ENCODE measurements at places on chromosomes 7 and 10.
A peak's percentile ranks its signal among the peaks of the same experiment; 100 is the strongest.

GRCh38 chr7:21338728-21339164 lies 89.1 kb upstream of the SP4 start:
- DNase-seq = peak; percentile 44

GRCh38 chr7:157832006-157832405 lies 495.2 kb downstream of the DNAJB6 start:
- DNase-seq = no peak

DNA sequence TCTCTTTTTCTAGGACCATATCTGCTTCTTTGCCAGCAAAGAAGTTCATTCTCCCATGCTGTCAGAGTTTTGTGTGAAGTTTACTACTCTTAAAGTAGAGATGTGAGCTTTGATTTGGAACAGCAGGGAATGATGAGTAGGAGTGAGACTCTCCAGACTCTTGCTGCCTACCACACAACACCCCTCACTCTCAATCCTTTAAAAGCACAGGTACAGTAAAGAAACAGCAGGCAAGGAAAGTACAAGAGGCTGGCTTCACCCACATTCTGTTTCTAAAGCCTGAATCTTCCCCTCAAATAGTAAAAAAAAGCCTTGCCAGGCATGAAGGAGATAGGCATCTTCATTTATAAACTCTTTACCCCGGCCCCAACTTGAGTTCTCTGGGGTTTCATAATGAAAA lies 97.3 kb downstream of the ARMH3 start:
- no peak for DNase-seq

GRCh38 chr10:99854860-99855259 lies 72.4 kb downstream of the ABCC2 start:
- DNase-seq = no peak

- DNase-seq = no peak
These were observed 19.1 kb upstream of the ERVW-1 start for GRCh38 chr7:92496876-92497275.

GRCh38 chr7:116229366-116229765 lies 19.0 kb downstream of the TES start:
- no peak for DNase-seq

GRCh38 chr7:80333040-80333439 lies 178.8 kb downstream of the GNAT3 start:
- no peak for DNase-seq

DNA sequence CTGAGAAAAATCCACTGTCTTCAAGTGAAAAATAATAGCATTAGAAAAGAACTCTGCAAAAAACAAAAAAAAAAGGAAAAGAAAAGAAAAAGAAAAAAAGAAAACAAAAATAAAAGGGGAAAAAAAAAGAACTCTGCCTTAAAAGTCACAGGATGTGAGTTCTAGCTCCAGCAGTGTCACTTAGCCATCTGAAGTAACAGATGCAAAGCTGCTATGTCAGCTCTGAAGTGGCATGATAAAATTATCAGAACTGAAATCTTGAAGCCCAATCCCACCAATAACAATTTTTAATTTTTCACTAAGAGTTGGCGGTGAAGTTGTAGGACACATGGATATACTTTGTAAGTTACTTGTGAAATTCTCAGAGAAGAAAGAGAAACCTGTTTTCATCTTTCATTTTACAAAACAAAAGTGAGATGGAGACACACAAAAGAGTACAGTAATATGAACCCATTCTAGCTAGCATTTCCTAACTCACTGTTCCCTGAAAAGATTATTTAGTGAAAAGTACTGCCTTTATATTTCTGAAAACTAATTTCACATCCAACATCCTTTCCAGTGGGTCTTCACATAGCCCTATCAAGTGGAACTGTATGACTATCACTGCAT lies 103.5 kb downstream of the ELAPOR2 start:
- DNase-seq = no peak

DNA sequence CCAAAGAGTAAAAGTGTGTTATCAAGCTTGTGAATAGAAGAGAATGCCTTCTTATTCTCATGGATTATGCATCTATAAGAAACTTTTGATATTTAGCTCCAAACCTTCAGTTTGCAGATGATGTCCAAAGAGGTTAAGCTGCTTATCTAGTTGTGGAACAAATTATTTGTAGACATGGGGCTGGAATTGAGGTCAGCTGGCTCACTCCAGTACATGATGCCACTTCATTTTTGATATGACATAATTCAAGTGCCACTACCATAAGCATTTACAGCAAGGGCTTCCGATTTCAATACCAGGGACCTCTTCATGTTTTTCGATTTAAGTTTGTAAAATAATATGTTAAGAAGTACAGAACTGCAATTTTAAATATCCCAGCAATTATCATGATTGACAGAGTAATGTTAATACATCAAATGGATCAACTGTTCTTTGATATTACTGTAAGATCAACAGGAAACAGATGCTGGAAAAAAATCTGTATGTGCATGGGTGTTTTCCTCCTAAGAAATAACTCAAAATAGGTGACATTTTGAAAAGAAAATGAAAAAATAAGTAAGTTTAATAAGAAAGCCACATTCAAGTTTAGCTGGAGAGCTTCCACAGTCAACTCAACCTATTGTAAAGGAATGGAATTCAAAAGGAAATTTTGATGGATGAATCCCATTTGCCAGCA lies 12.7 kb downstream of the FAM3C start:
- DNase-seq = no peak

DNA sequence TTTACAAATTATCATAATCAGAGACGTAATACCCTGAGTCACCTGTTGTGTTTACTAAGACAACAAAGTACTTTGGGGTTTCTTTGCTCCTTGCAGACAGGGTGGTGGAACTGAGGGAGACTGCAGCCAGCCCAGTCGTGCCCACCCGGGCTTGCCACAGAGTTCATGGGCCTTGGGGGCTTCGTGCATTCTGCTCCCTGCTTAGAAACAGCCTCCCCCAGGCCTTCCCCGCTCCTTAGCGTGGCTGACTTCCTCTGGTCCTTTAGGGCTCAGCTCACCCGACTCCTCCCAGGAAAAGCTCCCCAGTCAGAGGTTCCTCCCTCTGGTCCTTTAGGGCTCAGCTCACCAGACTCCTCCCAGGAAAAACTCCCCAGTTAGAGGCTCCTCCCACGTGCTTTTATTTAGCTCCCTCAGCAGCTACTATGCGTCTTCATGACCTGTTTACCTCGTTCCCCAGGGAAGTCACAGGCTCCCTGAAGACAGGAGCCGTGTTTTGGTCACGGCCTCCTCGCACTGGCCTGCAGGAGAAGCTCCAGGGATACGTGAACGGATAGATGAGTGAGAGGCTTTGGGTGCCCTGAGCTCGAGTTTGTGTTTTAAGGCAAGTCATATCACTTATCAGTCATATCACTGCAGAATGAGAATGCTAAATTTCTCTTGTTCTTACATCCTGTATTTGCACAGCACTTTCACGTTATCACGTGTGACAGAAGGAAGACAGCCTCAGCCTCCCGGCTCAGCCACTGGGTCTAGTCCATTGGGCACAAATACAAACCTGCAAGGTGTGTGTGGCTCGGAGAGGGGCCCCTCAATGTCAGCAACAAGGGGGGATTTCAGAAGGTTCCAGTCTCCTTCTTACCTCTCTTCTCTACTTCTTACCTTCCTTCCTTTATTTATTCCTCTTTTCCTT lies 52.7 kb upstream of the VIPR2 start:
- peak; percentile 12 for DNase-seq

GRCh38 chr7:16345979-16346958 lies 75.1 kb downstream of the CRPPA start:
- no peak for DNase-seq

- no peak for DNase-seq
These were observed 953.9 kb upstream of the ZNF722 start for GRCh38 chr7:63044721-63045120.

GRCh38 chr10:101225846-101226421 lies 3.3 kb downstream of the LBX1 start:
- DNase-seq = no peak

- DNase-seq = no peak
These were observed 3.2 kb downstream of the HOXA5 start for GRCh38 chr7:27140126-27140857.

DNA sequence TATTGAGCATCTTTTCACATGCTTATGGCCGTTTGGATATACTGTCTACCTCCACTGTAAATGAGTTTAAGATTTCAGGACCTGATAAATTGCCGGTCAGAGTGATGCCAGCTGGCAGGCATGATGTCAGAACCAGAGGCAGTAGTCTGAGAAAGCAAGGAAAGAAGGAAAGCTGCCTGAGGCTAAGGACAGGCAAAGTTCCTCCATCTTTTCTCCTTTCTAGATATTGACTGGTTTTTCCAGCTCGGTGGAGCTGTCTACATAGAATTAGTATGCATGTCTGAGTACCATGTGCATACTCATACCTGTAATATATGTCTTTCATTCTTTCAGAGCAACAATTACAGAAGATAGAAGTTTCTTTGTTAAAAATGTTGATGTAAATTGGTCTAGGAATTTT lies 52.3 kb downstream of the CDCA7L start:
- DNase-seq = no peak

DNA sequence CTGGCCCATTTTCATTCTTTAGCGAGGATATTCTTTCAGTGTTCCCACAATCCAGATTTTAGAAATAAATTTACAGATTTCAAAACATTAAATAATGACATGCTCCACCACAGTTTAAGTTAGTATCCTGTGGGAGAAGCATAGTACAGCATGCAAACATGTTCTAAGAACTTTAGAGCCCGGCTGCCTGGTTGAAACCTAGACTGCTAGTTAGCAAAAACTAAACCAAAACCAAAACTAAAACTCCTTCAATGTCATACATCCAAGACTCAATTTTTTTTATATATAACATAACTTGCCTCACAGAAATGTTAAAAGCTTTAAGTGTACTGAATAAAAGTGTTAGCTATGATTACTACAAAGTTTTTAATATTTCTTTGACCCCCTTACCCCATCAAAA lies 17.0 kb downstream of the TRA2A start:
- DNase-seq = no peak

DNA sequence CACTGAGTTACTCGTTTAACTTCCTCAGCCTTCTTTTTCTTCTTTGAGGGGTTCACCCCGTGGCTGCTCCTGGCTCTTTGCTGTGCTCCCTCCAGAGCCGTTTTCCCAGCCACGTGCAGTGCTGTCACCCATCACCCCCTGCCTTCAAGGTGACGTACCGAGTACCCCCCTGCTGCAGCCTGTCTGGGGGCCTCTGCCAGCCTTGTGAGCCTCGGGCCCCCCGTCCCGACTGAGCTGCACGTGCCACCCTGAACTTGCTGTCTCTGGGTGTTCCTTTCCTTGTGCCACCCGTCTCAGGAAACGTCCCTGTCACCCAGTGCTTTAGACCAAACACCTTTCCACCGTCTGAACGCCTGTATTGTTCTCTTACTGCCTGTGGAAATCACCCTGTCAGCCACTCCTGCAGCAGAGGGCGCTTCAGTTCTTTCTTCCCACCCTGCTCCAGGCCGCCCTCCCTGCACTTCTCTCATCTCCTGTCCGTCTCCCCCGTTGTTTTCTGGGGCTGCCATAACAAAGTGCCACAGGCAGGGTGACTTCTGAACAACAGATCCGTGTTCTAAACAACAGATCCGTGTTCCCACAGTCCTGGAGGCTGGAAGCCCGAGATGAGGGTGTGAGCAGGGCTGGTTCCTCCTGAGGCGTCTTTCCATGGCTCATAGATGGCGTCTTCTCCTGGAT lies 44.6 kb downstream of the WDR37 start:
- DNase-seq = no peak

DNA sequence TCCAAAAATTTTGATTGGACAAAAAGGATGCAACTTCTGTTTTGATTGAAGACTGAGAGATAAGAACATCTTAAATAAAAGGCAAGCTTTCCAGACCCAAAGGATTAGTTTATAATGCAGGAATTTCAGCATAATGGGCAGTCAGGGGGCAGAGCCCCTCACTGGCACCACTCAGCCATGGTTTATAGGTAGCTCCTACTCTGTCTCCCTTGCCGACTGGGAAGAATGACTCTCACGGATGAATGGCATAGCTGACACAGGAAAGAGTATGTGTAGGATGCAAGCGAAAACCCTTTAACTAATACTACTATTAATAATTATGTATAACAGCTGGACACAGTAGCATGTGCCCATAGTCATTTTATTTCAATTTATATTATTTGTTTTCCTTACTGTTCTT lies 53.3 kb downstream of the GALNT11 start:
- no peak for DNase-seq

DNA sequence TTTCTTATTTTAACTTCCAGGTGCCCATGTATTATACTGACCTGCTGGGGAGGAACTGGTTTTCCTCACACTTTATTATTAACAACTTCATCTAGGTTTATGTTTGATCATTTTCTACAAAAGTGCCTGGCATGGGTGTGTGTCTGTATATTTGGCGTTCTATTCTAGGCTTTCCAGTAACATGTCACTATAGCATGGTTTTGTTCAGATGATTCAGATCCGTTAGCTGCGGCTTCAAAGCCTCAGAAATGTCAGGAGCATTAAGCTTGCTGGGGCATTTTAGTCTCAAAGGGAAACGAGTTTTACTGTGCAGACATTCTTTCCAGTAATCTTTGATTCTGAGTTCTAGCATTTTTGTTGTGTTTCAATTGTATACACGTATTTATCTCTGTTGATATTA lies 2.3 kb downstream of the INPP5A start:
- peak; percentile 28 for DNase-seq

DNA sequence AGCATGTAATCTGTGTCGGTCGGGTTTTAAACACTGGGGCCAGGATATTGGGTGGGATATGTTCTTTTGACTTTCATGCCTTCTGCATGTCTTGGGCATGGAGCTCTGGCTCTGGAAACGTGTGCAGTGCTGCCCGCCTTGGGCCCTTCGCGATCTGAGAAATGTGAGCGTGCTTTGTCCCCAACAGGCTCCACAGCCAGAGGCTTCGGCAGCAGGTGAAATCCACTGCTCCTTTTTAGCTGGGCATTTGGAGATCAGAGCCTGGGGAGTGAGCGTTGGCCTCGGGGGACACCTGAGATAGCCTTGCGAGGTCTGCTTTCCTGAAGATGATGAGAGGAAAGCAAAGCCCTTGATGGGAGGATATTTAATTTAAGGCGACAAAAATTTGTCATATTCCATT lies 137.8 kb downstream of the ACTR3B start:
- no peak for DNase-seq

- no peak for DNase-seq
These were observed 305.5 kb downstream of the C7orf25 start for GRCh38 chr7:42606193-42606905.

GRCh38 chr10:42488416-42488815 lies 150.0 kb downstream of the ZNF33B start:
- no peak for DNase-seq

- DNase-seq = no peak
These were observed 10.3 kb downstream of the CNTNAP2 start for GRCh38 chr7:146126767-146127509.

DNA sequence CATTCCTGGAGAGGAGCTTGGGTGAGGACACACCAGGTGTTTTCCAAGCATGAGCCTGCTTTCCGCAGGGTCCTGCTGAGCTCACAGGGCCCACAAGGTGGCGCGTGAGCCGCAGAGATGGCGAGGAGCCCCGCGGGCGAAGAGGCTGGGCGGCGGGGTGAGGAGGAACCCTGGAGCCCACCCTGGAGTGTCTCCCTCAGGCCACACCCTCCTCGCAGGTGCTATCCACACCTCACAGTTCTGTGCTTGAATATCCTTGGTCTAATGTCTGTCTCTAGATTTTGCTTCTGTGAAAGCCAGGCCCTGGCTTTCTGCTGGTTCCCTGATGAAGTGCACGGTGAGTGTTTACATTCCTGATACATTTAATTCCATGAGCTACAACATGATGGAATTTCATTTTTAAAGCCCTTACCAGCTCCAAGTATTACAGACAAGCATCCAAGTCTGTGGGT lies 433.6 kb downstream of the ACTR3B start:
- DNase-seq = no peak

GRCh38 chr7:126856691-126857291 lies 395.9 kb downstream of the GRM8 start:
- DNase-seq = no peak

Data from activated CD4-positive, alpha-beta T cell treated with anti-CD3 and anti-CD28 coated beads for 4 hours (primary cell).